ENCODE measurements at places on chromosomes 16 and 17. TPM values are rescaled to one million over a fixed set of nuclear protein-coding genes. Genes with fewer than 3 reads are reported as not detected.

KRTAP9-8 gene
- total RNA-seq, result not detected

DNA sequence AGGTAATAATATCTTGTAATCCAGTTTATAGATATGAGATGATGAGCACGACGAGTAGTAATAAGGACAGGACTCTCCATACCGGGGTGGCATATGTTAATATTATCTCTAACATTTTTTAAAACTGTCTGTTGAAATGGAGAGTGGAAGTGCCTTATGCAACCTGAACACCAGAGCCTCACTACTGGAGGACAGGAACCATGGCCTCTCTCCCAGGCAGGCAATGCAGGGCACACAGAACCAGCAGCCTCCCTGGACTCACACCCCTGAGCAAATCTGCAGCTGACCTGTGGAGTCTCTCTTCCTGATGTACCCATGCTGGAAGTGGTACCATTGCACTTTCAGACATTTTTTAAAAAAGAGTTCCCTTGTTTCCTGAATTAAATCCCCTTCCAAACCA lies 55.2 kb upstream of the ERN1 start:
- no peak for DNase-seq

GRCh38 chr17:1166276-1166675 lies 13.5 kb downstream of the ABR start:
- DNase-seq, result no peak

GAST gene
- total RNA-seq, result not detected

DNA sequence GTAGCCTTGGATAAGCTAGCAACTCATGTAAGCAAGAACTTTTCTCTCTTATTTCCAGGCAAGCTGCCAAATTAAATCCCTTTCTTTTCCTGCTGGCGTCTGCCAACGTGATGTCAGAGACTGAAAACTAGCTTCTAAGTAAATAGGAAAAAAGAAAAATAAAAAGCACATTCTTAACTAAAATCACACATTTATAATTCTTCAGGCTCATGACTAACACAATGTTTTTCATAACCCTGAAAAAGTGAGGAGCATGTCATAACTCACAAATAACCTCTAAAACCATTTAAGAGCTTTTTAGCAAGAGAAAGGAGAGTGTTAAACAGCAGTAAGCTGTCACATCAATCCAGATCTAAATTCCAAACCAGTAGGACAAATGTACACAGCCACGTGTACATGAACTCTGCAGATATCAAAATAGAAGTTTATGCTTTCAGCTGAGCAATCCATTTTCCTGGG lies 110.0 kb downstream of the N4BP1 start:
- no peak for DNase-seq

DNA sequence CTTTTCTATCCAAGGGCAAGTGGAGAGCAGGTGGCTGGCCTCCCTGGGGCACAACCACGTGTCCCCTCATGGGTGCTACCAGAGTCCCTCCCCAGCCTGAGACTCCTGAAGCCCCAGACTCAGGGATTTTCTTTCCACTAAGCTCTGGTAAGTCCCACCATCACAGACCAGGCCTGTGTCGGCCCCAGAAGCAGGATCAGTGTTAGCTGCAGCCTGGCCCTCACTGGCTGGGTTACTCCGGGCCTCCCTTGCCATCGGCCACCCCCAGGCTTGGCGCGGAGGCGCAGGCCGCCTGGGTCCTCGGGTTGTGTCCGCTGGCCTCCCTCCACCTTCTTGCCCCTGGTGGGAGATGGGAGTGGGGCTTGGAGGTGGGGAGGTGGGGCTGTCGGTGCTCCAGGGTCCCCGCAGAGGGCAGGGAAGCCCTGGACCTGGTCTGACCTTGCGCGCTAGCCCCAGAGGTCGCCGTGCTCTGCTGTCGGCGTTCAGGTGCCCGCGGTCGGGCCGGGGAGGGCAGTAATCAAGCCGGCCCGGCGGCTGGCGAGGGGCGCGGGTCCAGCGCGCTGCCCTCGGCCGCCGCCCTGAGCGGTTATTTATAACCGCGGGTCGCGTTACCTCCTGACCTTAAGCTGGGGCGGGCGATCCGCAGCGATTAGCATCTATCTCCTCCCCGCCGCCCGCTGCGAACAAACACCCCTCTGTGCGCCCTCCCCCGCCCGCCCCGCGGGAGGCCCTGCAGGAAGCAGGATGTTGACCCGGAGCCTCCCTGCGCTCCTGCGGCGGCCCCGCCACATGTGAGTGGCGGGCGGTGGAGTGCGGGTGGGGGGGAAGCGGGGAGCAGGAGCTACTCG lies 78.1 kb upstream of the TOB1 start:
- peak; percentile 76 for DNase-seq

DNA sequence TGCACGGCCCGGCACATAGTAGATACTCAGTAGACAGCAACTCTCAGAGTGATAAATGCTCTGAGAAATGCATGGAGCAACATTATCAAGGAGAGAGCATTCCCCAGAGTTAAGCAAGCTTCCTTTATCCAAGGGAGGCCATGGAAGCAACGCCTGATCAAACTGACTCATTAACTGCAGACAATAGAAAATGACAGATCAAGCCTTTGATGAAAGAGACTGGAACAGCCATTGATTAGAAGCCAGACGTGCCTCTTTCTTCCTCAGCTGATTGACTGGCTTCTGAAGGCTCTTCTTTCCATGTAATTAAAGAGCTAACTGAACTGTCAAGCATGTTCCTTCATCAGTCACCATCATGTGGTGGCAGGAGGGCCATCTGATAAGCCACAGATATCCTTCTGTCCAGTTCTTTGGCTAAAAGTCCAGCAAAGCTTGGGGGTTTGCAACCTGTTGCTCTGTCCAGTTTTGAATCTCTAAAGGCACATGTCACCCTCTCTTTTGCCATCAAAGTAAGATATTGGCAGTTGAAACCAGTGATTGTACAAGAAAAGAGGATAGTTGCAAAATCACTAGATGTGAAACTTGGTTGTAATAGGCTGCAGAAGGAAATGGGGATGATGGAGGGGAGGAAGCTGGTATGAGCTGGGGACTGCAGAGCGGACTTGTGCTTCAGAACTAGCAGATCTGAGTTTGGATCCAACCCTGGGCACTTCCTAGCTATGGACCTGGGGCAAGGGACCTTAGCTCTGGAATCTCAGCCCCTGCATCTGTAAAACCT lies 188.0 kb downstream of the HAPSTR1 start:
- DNase-seq, result no peak

DNA sequence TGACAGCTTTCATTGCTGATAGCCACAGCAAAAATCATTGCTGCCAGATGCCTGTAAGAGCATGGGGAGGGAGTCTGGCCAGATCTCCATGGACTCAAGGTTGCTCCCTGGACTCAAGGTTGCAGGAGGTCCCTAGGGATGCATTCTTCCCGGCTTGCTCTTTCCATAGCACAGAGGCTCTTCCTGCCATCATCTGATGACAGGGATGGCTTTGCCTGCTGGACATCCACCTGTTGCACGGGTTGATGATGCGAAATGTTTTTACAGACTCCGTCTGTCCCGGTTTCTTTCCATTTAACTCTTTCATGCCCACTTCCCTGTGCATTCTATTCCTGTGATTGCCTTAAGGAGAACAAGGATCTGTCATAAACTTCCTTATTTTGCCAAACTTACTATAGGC lies 115.6 kb upstream of the HSBP1 start:
- no peak for DNase-seq

DNA sequence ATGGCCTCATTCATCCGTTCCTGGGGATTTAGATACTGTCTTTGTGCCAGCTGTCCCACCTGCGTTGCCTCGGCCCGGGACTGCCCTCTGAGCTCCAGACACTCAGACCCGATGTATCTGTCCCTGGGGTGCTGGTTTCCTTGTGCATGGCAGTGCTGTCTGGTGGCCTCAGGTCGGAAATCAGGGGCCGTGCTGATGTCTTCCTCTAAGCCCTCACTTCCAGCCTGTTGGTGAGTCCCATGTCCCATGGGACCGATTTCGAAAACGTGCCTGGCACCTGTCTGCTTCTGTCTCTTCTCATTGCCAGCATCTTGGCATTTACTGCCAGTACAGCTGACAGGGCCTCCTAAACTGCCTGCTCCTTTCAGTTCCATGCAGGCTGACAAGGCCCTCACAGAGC lies 22.1 kb downstream of the NT5M start:
- no peak for DNase-seq

DNA sequence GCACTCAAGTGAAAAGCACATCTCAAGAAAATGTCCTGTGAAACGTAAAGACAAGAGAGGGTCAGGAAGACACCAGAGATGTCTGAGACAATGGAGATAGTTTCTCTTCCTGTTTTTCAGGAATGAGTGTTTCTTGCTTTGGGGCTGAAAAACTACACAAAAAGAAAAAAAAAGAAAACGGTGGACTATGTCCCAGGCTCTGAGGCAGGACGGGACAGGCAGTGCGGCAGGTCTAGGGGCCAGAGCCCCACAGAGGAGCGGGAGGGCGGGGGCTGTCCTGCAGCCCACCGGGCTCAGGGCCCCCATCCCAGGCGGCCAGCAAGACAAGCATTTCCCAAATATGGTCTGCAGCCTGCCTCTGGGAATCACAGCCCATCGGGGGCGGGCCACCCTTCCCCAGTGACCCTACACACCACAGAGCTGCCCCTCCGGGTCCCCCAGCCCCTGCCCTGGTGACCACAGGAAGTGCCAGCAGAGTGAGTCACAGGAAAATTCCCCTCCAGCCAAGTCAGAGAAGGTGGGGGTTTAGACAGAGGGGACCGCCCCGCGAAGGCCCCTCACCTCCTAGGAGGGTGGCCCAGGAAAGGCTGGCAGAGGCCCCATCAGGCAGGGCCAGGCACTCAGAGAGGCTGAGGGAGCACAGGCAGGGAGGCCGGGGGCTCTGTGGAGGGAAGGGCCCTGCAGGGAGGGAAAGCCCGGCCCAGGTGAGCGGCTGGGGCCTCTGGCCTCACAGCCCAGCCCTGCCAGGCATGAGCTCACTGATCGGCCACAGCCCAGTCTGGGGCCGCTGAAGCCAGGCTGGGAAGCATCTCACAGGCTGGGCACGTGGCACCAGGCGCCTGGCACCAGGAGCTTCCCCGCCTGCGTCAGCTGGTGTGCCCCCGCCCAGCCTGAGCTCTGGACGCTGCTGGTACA lies 6.3 kb downstream of the BCAR1 start:
- no peak for DNase-seq

- peak; percentile 56 for DNase-seq
Measured at GRCh38 chr17:50151937-50152547, 1.6 kb upstream of the PPP1R9B start.

NLRC5 gene
- total RNA-seq, result 175 TPM

GRCh38 chr17:3740611-3741073 lies 16.9 kb downstream of the HASPIN start:
- no peak for DNase-seq

ATP1B2 gene
- total RNA-seq, result 0.54 TPM

DNA sequence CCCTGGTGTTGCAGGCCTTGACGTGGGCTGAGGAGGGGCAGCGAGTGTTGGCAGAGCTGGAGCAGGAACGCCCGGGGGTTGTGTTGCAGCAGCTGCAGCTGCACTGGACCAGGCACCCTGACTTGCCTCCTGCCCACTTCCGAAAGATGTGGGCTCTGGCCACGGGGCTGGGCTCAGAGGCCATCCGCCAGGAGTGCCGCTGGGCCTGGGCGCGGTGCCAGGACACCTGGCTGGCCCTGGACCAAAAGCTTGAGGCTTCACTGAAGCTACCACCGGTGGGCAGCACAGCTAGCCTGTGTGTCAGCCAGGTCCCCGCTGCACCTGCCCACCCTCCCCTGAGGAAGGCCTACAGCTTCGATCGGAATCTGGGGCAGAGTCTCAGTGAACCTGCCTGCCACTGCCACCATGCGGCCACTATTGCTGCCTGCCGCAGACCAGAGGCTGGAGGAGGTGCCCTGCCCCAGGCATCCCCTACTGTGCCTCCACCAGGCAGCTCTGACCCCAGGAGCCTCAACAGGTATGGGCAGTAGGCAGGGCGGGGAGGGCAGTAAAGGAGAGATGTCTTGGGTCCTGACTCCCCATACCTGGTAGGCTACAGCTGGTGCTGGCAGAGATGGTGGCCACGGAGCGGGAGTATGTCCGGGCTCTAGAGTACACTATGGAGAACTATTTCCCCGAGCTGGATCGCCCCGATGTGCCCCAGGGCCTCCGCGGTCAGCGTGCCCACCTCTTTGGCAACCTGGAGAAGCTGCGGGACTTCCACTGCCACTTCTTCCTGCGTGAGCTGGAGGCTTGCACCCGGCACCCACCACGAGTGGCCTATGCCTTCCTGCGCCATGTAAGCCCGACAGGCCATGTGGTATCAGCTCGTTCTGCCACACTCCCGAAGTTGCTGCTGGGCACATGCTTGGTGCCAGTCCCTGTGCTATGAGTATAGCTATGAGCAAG lies 5.6 kb downstream of the PLEKHG4 start:
- no peak for DNase-seq

DNA sequence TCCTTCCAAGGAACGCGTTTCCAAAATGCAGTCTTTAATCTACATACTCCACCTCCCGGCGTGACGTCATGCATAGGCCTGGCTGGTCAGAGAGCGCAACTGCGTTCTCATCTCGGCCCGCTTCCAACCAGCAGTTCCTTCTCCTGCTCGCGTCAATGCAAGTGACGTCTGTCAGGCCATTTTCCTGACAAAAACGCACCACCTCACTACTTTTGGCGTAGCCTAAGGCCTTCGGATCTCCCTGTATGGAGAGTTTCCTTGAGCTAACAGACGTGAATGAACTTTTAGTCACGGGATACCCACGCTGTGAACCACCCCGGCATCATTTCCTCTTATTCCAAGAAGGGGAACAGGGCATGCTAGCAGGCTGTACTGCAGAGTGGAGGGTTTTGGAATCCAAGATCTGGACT lies 25.0 kb downstream of the TEX14 start:
- DNase-seq, result peak; percentile 8

SDR42E1 gene
- total RNA-seq, result 5.9 TPM

GRCh38 chr17:27535975-27536374 lies 79.7 kb downstream of the KSR1 start:
- no peak for DNase-seq

GRCh38 chr17:27578718-27579085 lies 52.3 kb upstream of the LGALS9 start:
- DNase-seq, result peak; percentile 62

DNA sequence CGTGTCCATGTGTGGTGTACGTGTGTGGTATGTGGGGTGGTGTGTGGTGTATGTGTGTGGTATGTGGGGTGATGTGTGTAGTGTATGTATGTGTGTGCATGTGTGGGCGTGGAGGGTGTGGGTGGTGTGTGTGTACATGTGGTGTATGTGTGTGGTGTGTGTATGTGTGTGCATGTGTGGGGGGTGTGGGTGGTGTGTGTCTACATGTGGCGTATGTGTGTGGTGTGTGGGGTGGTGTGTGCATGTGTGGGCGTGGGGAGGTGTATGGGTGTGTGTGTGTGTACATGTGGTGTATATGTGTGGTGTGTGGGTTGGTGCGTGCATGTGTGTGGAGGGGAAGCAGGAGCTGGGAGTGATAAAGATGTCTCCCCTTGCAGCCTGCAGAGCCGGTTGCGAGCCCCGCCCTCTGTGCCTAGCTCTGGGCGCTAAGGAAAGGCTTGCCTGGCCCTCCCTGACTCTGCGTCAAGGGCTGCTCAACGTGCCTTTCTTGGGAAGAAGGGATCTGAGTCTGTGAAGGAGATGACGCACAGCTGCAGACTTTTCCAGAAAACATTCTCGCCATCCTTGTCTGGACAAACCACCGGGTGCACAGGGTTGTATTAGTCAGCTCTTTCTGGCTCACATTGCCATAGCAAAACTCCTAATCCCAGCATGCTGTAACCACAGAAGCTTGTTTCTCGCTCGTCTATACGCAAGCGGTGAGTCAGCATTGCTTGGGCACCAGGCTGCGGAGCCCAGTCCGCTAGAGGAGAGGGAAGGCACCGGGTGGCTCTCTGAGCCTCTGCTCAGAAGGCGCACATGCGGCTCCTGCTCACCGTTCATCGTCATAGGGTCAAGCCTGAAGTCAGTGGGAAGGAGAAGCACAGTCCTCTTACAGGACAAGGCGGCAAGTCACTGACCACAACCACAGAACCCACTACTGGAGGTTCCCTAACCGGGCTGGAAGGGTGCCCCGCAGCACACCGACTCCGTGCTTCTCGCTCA lies 2.0 kb upstream of the CD300H start:
- DNase-seq, result no peak

ADCY9 gene
- total RNA-seq, result 9.7 TPM

BRICD5 gene
- 24.7 TPM for total RNA-seq

All from activated T-helper 1 cell treated with anti-CD3 and anti-CD28 coated beads, Interleukin-12 subunit alpha, Interleukin-12 subunit beta, Interleukin-2, Interleukin-4 antibody, amounts not matched to agents 30 ng/mL and 10 ng/mL and 1 ng/mL, durations not matched to agents 14 hours and 24 hours and 36 hours (primary cell).